ENCODE measurements at places on chromosomes 16 and 17.

DNA sequence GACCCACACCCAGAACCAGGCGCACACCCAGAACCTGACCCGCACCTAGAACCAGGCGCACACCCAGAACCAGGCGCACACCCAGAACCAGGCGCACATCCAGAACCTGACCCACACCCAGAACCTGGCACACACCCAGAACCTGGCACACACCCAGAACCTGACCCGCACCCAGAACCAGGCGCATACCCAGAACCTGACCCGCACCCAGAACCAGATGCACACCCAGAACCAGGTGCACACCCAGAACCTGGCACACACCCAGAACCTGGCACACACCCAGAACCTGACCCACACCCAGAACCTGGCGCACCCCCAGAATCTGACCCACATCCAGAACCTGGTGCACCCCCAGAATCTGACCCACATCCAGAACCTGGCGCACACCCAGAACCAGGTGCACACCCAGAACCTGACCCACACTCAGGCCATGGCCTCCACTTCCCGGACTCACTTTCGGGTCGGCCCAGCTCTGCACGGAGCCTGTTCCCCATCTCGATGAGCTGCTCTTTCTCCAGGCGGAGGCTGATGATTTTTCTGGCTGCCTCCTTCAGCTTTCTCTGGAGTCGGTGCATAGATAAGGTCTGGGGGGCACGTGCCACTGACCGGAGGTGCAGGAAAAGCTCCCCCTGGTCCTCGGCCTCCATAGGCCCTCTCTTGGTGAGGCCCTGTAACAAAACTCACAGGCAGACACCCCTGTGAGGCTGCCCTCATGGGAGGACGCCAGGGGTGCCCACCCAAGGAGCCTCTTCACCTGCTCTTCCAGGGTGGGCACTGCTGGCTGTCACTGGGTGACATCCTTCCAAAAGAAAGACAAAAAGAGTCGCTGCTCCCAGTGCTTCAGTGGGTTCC is 53.3 kb upstream of the FASN start:
- DNase-seq = no peak

GRCh38 chr17:44863061-44863918 is 15.6 kb downstream of the HIGD1B start:
- DNase-seq = no peak

DNA sequence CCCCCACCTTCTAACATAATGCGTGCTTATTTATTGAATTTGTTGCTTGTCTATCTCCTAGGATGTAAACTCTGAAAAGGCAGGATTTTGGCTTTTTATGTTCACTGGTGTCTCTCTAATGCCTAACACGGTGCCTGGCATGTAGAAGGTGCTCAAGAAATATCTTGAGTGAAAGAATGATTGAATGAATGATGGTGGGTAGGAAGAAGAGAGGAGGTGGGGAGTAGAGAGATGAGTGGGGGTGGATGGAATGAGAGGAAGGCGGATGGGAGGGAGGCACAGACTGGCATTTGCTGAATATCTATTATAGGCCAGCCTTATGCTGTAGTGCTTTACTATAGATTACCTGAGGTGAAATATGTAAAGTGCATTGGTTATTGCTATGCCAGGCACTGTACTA is 2.3 kb downstream of the PRSS36 start:
- no peak for DNase-seq

DNA sequence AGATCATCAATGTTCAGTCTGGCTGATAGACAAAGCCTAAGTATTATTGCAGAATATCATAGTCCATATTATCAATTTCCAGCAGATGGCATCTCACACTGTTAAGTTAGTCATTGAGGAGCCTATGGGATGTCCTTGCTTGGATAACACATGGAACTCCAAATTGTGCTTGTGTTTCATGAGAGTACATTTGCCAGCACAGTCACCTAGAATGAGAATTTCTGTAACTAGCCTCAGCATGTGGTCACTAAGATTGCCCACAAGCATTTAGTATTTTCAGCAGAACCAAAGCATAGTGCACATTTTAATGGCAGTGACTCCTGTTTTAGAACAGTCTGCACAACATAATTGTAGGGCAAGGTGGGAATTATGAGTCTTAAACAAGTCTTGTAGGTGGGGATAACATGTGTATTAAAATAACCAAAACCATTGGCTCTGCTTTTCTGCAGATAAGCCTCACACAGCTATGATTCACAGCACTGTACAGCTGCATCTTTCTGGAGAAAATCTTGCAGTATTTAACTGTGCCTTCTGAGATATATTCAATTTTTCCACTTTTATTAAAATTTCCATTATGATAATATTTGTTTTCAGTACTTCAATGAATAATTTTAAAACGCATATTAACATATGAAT is 882.8 kb upstream of the SOX9 start:
- DNase-seq = no peak
